Foreskin melanocyte (primary cell): ENCODE measurements at places on chromosomes 2 and 18.

DNA sequence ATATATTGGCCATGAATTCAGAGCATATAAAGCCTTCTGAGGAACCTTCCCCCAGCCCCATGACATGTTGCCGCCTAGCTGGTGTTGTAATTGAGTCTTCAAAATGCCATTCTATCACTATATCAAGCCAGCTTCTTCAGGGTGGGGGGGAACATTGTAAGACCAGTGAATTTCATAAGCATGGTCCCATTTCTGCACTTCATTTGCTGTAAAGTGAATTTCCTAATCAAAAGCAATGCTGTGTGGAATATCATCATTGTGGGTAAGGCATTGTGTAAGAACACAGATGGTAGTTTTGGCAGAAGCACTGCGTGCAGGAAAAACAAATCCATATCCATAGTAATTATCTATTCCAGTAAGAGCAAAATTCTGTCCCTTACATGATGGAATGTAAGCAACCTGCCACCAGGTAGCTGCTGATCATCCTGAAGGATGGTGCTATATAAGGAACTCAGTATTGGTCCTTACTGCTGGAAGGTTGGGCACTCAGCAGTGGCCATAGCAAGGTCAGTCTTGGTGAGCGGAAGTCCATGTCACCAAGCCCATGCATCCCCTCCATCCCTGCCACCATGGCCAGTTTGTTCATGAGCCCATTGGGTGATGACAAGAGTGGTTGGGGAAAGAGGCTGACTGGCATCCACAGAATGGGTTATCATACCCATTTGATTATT lies 159.4 kb downstream of the COPS8 start:
- no peak for DNase-seq

GRCh38 chr2:240561325-240561971 lies 1.3 kb downstream of the DUSP28 start:
- DNase-seq = peak; percentile 72

- DNase-seq = no peak
Measured at GRCh38 chr2:236176417-236176816, 8.2 kb upstream of the GBX2 start.

DNA sequence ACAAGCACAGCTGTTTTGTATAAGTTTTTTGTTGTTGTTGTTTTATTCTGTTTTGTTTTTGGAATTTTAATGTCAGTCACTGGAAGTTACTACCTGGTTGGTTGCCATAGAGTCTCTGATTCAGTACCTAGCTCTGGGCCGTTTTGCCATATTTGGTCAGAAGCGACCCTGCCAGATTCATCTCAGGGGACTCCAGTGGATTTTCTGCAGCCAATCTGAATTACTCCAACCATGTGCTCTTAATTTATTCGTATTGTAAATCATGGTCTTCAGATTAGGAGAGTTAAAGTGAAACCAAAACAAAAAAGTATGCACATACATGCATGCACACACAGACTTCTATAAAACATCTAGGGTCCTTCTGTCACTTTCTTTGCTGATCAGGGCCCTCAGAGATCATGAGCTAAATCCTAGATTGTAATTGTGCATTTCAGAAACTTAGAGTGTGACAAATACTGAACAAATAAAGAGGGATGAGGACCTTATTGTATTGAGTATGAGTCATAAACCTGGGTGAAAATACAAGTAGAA lies 317.4 kb upstream of the UBE2E3 start:
- no peak for DNase-seq

DNA sequence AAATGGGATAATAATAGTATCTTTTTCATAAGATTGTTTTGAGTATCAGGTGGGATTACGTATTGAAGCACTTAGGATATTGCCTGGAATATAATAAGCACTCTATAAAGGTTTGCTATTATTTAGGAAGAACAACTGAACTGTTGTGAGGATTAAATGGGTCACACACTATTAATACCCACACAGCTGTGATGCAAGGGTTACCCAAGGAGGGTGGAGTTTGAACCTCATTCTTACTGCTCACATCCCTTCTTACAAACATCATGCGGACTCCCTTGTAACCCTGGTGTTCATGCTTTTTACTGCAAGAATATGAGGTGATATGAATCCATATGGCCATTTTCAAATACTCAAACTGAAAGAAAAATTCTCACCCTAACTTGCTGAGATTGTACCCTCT lies 113.5 kb downstream of the KCTD1 start:
- DNase-seq = no peak

DNA sequence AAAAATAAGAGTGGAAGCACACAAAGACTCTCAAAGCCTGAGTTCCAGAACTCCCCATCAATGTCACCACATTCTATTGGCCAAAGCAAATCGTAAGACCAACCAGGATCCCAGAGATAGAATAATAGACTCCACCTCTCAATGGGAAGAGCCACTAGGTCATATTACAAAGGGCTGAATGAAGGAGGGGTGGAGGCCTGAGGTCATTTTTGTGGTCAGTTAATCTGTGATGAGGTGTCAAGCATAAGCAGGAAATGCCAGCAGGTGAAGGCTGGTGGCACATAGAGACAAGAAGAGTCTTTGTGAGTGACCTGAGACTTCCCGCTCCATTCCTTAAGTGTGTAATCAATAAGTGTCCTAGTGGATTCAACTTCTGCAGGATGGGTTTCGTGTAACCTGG lies 144.3 kb downstream of the TFCP2L1 start:
- no peak for DNase-seq

DNA sequence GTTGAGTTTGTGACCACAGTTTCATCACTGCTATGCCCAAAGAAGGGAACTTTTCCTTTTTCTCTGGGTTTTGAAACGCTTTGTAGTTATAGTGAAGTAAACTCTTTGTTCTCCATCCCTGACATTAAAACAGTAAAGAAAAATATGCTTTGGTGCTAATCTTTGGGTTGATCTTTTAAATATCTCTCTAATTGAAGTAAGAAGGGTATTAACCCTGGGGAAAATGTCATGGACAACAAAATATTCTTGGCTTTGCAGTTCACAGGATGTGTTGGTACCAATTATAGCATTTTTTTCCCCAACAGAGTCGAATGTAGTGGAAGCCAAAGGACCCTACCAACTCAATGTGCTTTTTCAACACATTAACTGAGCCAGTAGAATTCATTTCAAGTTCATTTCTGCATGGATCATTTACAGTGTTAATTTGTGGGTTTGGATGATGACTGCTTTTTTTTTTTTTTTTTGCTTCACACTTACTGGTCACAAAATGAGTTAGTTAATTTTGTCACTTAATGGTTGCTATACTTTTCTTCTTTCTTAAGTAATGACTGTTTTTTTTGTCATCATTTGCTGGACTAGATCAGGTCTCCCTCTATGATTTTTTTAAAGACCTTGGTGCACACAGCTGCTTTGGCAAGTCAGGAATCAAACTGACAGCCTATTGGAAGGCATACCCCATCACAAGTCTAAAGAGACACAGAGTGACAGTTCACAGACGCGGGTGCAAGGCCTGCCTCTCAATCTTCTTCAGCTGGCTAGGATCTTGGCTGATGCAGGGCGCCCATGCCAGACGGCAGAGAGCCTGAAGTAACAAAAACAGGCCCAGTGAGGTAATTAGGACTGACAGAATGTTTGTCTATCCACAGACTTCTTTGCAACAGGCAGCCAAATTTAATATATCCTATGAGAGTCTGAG lies 98.8 kb upstream of the MMADHC start:
- peak; percentile 70 for DNase-seq

- DNase-seq = no peak
Measured at GRCh38 chr2:16657671-16658070, 8.0 kb downstream of the CYRIA start.

GRCh38 chr2:234764372-234764771 lies 187.4 kb upstream of the SH3BP4 start:
- DNase-seq = no peak

- DNase-seq = no peak
Measured at GRCh38 chr2:235773188-235773928, 279.5 kb downstream of the AGAP1 start.

DNA sequence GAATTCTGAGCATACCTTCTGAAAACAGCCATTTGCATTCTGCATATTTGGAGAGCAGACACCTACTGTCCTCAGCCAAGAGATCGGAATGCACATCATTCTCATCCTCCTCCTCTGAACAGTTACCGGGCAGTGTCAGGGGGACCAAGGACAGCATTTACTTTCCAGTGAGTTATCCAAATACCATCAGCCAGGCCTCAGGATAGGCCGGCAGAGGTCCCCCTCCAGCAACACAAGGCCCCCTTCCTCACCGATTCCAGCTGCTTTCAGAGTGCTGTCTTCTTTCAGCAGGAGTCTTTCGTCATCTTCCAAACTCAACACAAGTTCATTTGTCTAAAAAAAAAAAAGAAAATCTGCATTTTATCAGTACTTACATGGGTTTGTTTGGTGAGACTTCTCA lies 55.3 kb downstream of the C2orf76 start:
- DNase-seq = no peak

- peak; percentile 72 for DNase-seq
Measured at GRCh38 chr2:62526531-62527381, 20.8 kb upstream of the TMEM17 start.

GRCh38 chr2:161355983-161356382 lies 47.8 kb downstream of the PSMD14 start:
- DNase-seq = no peak

- DNase-seq = no peak
Measured at GRCh38 chr2:112183327-112184025, 45.3 kb downstream of the FBLN7 start.

GRCh38 chr2:233867993-233868532 lies at the start of gene MSL3B:
MSL3B (minus strand) TSS chr2:233868386.
- peak; percentile 55 for DNase-seq
